ENCODE measurements at places on chromosomes 1 and 21. TPM values are rescaled to one million over a fixed set of nuclear protein-coding genes. Genes with fewer than 3 reads are reported as not detected.

The SH3D21 gene
- 15.4 TPM for total RNA-seq

GRCh38 chr1:244231193-244231571 lies 180.1 kb downstream of the ZBTB18 start:
- no peak for DNase-seq

The WNT3A gene
- total RNA-seq = not detected

The WLS gene
- total RNA-seq = 99.5 TPM

GRCh38 chr1:233252441-233252840 lies 43.1 kb downstream of the PCNX2 start:
- no peak for DNase-seq

The FMN2 gene
- 162 TPM for total RNA-seq

The CTSK gene
- total RNA-seq = 5.5 TPM

DNA sequence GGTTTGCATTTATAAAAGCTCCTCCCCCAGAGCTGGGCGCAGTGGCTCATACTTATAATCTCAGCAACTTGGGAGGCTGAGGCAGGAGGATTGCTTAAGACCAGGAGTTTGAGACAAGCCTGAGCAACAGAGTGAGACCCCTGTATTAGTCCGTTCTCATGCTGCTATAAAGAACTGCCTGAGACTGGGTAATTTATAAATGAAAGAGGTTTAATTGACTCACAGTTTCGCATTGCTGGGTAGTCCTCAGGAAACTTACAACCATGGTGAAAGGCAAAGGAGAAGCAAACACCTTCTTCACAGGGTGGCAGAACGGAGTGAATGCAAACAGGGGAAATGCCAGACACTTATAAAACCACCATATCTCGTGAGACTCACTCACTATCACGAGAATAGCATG lies 52.5 kb downstream of the ZNF684 start:
- no peak for DNase-seq

The CCNL2 gene
- 215 TPM for total RNA-seq

GRCh38 chr1:62307895-62308492 lies 11.2 kb downstream of the KANK4 start:
- DNase-seq = no peak

The TMCC2 gene
- total RNA-seq = 97.0 TPM

- DNase-seq = no peak
These were observed 58.3 kb downstream of the UBE2T start for GRCh38 chr1:202283379-202283844.

The HJV gene
- total RNA-seq = 0.20 TPM

GRCh38 chr1:168842916-168843315 lies 113.9 kb upstream of the DPT start:
- DNase-seq = no peak

DNA sequence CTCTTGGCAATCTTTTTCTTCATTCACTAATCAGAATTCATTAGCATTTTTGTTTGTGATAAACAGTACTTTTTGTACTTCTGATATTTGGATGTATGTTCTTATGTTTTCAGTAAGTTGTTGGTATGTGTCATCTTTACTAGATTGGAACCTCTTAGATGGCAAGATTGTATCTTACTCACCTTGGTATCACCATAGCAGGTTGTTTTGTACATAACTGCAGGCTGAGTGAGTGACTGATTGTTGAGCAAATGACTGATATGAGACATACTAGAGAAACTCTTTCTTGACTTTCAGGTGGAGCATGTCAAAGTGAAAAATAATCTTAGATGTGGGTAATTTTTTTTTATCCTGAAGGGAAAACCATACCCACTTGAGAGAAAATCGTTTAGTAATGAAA lies 173.7 kb downstream of the CLEC20A start:
- DNase-seq = no peak

DNA sequence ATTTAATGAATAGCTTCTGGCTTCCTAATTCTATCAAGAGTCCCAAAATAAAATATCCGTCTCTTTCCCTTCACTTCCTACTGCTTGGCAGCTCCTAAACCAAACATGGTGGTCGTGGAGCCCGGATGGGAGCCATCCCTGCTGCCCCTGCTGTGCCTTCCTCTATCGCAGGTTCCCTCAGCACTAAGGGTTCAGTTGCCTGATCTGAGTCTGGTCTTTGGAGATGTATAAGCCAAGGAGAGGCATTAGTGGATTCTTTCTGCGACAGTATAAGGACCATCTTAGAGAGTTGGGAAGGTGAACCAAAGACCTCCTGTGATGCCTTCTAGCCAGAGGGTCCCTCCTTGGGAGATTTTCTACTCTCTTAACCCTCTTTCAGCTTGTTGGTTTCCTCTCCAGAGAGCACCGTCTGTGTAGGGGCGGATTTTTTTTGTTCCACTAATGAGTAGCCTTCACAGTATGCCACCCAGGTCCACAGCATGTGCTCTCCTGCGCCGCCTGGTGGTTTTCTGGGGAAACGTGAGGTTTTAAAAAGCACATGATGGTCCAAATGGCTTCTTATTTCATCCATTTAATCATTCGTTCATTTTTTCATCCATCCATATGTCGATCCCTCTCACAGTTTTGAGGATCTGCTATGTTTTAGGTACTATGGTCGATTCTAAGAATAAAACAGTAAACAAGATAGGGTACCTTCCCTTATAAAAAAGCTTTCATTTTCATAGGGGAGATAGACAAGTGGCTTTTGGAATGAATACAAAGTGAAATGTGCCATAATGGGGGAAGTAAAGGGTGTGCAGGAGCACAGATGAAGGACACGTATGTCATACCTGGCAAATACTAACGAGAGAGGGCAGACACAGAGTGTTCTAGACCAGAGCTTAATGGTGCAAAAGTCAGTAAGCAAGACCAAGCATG lies 71.0 kb downstream of the NFASC start:
- peak; percentile 79 for DNase-seq

DNA sequence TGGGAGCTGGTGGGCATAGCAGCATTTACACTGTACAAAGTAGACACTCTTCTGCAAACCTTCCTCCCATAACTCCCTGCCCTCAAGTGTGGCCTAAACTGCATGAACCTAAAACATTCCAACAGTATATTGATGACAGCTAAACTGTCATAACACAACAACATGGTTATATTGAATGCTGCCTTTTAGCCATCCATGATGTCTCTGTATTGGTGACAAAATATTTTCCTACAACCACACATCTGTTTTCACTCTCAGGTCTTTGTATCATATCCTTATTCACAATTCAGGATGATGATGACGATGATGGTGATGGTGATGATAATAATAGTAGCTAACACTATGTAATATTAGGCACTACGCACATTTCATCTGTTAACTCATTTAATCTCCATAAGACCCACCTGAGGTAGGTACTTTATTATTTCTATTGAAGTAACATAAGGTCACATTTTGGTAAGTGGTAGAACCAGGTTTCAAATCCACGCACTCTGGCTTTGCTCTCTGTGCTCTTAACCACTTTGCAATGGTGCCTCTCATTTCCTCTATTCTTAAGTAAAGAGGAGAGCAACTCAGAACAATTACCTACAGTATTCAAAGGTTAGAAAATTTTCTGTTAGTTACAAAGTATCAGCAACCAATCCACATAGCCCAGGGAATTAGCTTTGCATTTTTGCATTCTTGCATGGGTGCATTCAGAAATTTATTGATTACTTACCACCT lies 185.1 kb upstream of the LMO4 start:
- no peak for DNase-seq

The PPIAL4G gene
- 0.38 TPM for total RNA-seq

The FCRL2 gene
- total RNA-seq = not detected

DNA sequence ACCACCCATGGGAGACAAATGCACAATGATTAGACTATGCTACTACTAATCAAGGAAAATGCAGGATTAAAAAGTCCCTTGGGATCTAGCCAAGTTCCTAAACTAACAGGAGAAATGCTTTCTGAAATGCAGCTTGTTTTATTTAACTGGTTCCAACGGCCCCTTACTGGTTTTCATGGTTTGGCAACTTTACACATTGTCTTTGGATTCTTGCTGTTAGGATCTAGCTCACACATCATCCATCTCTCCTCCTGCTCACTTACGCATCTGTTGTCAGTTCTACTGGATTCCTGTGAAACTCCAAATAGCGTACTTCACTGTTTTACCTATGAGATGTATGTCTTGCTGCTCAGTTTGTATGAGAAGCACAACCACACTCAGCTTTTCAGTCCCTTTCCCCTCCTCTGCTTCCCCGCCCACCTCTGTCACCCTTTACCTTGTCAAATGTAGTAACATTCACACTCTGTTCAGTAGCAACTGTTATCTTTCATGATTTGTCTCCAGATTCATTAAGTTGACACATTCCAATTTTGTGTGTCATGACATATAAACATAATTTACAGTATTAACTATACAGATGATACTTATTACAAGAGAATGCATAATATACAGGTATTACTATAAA lies 130.1 kb downstream of the SIM2 start:
- no peak for DNase-seq

The CD244 gene
- total RNA-seq = 0.33 TPM

DNA sequence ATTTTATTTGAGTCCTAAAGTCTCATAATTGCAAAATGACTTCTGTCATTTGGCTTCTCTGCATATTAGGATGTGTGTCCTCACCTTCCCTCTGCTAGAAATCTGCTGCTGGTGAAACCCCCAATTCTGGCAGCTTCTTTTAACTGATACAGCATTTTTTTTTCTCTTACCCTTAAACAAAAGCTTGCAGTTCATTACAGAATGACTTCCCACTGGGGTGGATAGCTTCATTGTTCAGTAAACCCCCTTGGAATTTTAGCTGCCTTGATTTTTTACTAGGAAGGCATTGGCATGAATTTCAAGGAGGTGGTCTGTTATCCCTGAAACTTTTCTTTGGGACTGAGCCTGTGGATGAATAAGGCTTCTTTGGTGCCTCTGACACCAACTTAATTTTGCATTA lies 16.8 kb downstream of the TSEN15 start:
- DNase-seq = no peak

The ZNF436 gene
- 20.8 TPM for total RNA-seq

DNA sequence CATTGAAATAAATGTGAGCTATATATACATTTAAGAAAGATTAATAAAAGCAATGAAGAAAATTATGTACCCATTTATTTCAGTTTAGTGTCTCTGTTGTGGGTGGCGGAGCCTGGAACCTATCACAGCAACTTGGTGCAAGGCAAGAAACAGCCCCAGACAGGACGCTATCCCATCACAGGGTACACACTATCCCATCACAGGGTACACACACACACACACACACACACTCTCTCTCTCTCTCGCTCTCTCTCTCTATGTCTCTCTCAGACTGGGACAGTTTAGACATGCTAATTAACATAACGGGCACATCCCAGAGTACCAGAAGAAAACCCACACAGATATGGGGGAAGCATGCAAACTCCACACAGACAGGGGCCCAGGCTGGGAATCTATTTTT lies 6.5 kb upstream of the IL6R start:
- DNase-seq = no peak

The KRTAP21-3 gene
- total RNA-seq = not detected

DNA sequence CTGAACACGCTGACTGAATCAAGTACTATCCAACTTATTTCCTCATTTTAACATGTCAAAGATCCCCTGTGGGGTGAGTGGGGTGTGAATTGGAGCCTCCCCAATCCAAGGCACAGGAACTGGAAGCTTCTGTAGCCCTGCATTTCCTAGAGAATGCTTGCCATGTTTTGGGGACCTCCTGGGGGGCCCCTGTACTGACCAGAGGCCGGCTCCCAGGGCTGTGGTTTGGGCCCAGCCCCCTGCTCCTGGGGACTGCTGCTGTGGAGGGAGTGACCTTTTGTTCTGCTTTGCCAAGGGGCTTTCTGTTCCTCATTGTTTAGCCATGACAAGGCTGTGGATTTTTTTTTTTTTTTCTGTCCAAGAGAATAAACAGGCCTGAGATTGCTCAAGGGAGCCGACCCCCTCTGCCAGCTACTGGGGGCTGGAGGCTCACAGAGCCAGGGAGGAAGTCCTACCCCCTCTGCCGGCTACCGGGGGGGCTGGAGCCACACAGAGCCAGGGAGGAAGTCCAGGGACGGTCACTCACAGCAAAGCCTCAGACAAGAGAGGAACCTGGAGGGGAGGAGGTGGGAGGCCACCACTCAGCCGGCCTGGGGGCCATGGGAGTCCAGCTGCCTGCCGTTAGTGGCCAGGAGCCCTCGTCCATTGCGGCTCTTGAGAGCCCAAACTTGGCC lies 17.4 kb downstream of the TNFRSF1B start:
- no peak for DNase-seq

The CRYBG2 gene
- not detected for total RNA-seq

DNA sequence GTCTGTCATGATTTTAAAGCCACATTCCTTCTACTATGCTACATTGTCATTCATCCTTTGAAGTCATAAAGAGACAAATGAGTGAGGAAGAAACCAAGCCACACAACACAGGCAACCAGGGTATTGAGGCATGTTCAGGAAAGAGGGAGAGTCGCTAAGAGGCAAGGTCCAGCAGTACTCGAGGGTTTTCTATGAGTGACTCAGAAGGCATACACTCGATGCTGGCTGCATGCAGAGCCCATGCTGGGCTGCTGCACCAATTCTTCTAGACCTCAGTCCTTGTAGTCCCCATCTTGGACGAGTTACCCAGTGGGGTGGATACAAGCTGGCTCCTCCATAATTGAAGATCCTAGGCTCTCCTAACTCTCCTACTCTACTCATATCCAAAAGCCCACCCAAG lies 57.6 kb downstream of the OLFML2B start:
- DNase-seq = no peak

The GSTM5 gene
- total RNA-seq = 34.5 TPM

GRCh38 chr1:200245473-200245872 lies 164.4 kb downstream of the ZNF281 start:
- no peak for DNase-seq

DNA sequence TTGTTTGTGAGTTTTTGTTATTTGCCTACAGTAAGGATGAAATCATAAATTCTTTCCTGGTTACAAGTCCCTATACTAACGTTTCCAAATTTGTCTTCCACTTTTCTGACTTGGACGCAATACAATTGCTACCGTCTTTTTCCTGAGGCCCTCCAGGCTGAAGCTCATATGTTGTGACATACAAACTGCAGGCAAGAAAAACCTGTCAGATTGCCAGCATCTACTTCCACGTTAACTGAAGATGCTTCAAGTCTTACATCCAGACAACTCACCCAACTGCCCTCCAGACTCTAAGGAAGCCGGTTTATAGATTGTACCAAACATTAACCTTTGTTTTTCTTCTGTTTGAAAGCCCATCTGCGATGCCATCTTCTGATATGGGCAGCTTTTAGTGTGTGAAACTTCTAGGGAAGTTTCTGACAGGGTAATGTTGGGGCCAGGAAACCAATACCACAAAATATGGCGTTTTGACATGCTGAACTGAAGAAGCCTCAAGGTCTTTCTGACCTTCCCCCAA lies 21.4 kb upstream of the RNF11 start:
- no peak for DNase-seq

DNA sequence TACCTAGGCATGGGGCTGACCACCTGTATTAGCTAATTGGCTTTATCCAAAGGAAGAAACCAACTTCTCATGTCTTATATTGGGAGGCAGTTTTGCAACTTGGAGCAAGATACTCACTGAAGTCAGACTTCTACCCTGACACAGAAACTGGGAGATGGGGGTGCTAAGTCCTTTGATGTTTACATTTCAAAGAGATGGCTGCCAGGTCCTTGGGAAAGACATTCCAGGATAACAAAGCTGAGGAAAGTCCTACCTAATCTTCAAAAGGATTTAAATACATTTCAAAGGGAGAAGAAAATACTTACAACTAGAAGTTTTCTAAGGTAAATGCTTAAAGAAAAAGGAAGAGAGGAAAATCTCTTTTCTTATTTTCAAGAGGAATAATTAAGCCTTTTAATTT lies 62.1 kb downstream of the FH start:
- DNase-seq = no peak

The CGN gene
- 14.5 TPM for total RNA-seq
